Left ventricle myocardium inferior (tissue), 1 donor: ENCODE measurements at places on chromosomes 3 and 15. TPM values are rescaled to one million over a fixed set of nuclear protein-coding genes. Genes with fewer than 3 reads are reported as not detected.

DNA sequence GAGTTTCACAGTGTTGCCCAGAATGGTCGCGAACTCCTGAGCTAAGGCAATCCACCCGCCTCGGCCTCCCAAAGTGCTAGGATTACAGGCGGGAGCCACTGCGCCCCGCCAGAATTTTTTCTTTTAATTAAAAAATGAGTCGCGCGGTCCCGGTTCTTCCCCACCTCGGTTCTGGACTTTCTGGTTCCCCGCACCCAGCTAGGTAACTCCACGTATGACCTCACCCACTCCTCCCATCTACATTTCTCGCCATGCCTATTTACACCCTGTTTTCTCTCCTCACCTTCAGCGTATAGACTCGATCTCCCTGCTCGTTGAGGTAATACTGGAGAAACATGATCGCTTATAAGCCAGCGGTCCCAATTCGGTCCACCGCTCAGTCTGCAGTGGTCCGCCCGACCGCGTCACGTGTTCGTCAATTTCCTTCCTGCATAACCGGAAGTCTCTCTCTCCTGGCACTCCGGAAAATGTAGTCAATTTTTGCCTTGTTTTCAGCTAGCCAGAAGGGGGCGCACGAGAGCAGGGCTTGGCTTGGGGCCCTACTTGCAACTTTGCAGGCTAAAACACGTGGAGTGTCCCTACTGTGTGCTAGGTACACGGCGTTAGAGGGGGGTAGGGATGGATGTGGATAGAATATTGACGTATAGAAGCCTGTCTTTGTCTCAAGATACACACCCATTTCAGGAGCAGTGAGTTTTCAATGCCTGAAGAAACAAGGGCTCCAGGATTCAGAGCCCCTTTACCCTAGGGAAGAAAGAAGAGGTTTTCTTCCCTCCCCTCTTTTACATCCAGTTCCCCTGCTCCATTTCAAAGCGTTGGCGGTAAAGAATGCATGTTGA lies at the start of the genes NOP10 and NUTM1:
NOP10 (minus strand) TSS at position 400 of the 839 bp plus-strand sequence; CDS start at position 337, 63 bp downstream.
NUTM1 (plus strand) TSS at position 579 of the 839 bp plus-strand sequence. CDS start 382 bp downstream, outside the sequence.
- peak; percentile 87 for DNase-seq

DNA sequence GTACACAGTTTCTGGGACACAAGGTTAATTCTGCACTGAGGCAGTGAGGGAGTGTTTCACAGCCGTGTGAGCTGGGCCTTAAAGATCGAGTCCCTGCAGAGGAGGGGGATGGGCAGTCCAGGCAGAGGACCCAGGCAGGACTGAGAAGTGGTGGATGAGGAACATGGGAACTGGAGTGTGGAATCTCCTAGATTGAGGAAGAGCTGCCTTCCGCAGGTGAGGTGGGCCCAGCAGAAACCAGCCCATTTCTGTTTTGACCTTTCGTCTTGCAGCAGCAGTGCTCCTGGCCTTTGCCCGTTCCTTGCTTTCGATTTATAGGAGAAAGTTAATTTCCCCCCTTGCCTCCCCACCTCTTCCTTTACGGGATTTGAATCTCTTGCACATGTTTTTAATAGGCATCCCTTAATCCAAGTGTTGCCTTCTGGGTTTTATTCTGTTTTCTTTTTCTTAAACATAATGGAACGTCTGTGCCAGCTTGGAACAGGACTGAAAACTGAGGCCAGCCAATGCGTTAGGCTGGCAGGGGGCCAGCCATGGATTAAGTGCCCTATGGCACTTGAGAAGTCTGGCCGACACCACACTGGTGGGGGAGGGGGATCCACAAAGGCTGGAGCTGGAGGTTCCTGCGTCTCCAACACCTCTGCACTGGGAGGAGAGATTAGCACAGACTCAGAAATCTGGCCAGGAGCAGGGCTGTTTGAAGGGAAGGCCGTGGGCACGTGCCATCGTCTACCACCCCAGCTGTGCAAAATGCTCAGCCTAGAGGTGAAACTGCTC lies 78.1 kb downstream of the AAGAB start:
- DNase-seq = peak; percentile 68

Gene CLDN16
- not detected for total RNA-seq

- no peak for DNase-seq
These were observed 29.7 kb upstream of the IREB2 start for GRCh38 chr15:78408355-78408640.

Gene VEPH1
- 0.16 TPM for total RNA-seq

Gene SYNM
- 378 TPM for total RNA-seq

GRCh38 chr3:12638105-12638504 lies 25.8 kb downstream of the RAF1 start:
- DNase-seq = no peak

Gene IRAK2
- 2.0 TPM for total RNA-seq

- no peak for DNase-seq
These were observed 139.5 kb upstream of the TMCO5A start for GRCh38 chr15:37794947-37795346.

Gene SEMA6D
- total RNA-seq = 12.4 TPM

DNA sequence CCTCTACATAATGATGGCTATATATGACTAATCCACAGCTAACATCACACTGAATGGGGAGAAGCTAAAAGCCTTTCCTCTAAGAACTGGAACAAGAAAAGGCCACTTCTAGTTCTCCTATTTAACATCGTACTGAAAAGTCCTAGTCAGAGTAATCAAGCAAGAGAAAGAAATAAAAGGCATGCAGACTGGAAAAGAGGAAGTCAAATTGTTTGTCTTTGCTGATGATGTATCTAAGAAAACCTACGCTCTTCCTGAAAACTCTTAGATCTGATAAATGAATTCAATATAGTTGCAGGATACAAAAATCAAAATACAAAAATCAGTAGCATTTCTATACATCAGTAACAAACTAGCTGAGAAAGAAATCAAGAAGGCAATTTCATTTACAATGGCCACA lies 116.9 kb downstream of the TP63 start:
- no peak for DNase-seq

DNA sequence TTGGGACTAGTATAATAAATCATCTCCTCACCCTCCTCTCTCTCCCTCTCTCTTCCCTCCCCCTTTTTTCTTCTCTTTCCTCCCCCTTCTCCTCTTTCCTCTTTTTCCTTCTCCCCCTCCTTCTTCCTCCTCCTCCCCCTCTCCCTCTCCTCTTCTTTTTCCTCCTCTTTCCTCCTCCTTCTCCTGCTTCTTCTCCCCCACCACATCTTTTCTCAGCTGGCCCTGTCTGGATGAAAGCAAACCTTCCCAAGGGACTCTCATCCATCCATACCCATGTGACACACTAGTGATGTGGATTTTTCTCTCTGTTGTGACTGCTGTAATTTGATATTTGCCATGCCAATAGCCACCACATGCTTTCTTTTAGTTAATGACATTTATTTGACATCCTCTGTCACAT lies 127.2 kb downstream of the EBLN2 start:
- no peak for DNase-seq

Gene GP9
- total RNA-seq = not detected

Gene ZBBX
- not detected for total RNA-seq

DNA sequence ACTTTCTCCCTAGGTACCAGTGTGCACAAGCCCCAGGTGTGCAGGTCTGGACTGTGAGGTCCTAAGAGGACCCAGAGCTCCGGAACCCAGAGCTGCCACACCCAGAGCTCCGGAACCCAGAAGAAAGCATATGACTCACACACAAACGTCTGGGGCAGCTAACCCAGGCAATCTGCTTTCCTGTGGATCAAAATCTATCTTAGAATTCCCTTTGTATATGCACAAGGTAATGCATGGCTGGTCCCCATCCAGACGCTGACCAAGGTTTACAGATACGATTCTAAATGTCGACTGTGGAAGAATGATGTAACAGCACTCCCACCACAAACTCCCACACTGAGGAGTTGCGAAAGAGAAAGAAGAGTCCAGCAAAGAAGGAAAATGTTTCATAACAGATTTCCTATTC lies 15.7 kb downstream of the KCNMB2 start:
- DNase-seq = no peak

- no peak for DNase-seq
These were observed 95.2 kb upstream of the C3orf80 start for GRCh38 chr3:160130071-160130470.

DNA sequence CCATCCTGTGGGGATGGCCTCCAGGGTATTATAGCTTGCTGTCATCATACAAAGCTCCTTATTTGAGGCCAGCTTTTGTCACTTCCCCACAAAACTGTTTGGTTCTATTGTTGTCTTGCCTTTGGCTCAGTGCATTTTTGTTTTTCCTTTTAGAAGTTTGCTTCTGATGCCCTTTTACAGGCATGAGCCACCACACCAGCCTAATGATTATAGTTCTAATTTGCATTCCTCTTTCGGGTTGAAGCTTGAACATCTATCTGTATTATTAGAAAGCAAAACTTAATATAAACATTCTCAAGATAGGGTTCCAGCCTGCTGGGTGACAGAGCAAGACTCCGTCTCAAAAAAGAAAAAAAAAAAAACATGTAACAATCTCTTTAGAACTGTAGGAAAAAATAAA lies 39.8 kb downstream of the SMARCC1 start:
- no peak for DNase-seq

DNA sequence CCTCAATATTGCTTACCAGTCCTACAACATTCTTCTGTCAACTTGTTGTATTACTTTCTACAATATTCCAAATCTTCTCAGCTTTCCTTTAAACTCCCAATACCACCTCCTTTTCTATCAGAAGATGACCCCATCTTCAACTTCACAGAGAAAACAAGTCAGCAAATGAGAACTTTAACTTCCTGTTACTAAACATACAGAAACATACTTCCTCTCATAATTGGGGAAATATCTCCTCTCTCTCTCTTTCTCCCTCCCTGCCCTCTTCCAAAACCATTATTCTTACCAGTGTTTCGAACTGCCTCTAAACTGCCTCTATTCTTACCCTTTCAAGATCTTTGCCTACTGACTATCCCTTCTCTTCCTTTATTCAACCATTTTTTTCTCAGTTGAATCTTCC lies 1.8 kb upstream of the SNAP23 start:
- no peak for DNase-seq

DNA sequence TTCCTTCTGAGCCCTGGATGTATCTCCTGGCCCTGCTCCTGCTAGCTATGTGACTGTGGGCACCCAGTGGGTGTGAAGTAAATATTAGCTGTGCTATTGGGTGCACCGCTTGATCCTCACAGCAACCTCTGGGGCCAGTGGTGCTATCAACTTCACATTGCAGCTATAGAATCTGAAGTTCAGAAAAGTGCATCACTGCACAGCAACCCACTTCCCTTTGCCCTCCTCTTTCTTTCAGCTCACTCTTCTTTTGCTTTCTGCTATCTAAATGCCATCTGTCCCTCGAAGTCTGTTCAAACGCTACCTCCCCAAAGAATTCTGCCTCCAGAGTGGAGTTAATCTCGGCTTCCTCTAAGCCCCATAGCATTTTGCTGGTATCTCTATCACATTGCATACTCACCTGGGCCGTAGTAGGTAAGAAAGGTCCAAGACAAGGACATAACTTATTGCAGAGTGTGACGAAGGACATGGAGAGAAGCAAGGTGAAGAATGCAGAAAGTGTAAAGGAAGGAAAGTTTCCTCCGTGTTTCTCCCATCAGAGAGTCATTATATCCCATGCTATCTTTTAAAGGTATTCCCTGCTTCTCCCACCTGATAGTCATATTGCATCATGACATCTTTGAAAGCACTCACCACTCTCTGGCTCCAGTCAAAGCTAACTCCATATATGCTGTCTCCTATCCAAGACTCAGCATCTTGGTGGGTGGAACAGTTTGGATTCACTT lies 57.1 kb upstream of the BCL6 start:
- no peak for DNase-seq

DNA sequence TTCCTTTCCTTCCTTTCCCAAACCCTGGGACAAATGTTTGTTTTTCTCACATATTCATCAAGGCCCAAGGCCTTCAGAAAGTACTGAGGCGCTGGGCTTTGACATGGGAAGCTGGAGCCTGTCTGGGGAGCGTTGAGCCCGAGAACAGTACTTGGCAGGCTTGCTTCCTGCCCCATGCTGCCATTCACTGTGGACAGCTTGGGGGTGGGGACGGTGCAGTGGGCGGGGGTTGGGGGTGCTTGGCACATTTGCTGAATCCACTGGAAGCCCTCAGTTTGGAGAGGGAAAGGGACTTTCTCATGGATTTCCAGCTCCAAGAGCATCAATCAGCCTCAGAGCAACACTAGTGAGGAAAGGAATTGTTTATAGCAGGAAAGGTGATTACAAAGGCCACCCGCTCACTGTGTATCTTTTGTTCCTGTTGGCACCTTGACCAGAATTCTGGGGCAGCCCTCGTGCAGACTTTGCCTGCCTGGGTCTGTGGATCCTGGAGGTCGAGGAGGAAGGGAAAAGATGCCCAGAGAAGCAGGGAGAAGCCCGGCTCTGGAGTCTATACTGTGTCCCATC lies 199.8 kb upstream of the RGMA start:
- no peak for DNase-seq

GRCh38 chr3:52429031-52429430 lies 15.9 kb downstream of the SEMA3G start:
- no peak for DNase-seq

DNA sequence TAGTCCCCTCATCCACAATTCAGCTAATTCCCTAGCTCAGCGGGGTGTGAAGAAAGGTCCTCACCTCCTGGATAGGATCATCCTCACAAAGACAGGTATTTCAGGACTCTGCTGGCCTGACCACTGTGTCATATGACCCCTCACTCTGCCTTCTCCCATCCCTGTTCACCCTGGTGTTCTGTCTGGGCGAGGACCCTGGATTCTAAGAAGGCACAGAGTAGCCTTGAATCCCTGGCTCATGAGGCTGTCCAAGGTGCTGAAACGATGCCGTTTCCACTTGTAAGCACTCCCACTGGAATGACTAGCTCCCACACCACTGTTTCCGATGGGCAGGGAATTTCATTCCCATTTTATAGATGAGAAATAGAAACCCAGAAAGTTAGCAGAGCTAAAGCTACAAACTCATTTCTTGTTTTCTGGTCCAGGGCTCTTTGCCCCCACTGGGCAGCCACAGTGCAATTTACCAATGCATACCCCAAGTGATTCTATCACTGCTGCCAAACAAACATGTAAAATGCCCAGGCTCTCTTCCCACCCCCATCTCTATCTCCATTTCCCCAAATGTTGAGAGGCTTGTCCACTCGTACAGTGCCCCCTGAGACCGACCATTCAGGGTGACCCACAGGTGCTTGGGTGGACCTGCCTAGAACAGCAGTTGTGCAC lies 83.2 kb downstream of the RAB11A start:
- DNase-seq = no peak

Gene HDC
- 0.52 TPM for total RNA-seq

- DNase-seq = no peak
These were observed 2.1 kb downstream of the CD47 start for GRCh38 chr3:108088697-108089096.

DNA sequence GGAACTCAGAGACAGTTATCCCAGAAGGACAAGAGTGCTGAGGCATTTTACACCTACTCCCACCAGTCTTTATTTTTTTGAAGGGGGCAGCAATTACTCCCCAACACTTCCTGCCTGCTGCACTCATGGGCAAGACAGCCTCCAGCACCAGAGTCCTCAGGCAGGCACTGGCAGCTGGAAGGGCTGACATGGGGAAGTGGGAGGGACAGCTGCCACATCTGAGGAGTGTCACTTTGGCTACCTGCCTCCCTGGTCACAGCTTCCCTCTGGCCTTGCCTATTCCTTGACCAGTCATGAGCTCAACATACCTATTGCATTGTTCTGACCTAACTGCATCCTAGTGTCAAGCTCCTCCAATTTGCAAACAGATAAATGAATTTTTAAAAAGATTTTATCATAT lies 10.2 kb upstream of the LACTB start:
- DNase-seq = no peak

GRCh38 chr3:118127992-118128391 lies 906.7 kb downstream of the IGSF11 start:
- DNase-seq = no peak

Gene INSYN1
- 121 TPM for total RNA-seq
